HL-60 (cell line): ENCODE measurements at places on chromosomes 7 and 10.

- no peak for DNase-seq
Measured at GRCh38 chr10:30422151-30422695, 11.8 kb upstream of the MAP3K8 start.

- no peak for DNase-seq
Measured at GRCh38 chr7:39501358-39501757, 64.8 kb upstream of the YAE1 start.

DNA sequence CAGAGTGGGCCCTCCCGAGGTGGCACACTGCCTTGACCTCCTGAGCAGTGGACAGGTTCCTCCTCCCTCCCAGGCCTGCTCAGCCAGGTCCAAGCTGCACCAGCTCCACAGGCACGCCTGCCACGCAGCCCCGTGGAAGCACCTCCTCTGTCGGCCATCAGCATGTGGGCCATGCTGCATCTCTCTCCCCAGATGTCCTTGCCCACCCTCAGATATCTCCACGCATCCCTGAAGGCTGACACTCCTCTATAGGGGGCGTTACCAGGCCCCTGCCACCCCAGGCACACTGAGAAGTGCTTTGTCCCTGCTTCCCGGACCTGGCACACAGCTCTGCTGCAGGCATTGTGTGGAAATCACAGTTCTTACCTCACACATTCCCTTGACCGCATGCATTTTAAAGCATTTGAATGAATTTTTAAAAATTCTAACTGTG lies 598.5 kb downstream of the SDK1 start:
- no peak for DNase-seq

DNA sequence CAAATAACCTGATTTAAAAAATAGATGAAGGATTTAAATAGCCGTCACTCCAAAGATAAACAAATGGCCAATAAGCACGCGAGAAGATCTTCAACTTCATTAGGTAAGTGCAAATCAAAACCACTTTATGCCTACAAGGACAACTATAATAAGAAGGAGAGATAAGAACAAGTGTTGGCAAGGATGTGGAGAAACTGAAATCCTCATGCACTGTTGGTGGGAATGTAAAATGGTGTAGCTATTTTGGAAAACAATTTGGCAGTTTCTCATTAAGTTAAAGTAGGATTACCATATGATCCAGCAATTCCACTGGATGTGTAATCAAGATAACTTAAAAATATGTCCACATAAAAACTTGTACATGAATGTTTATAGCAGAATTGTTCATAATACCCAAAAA lies 64.1 kb downstream of the CXCL12 start:
- DNase-seq = no peak

DNA sequence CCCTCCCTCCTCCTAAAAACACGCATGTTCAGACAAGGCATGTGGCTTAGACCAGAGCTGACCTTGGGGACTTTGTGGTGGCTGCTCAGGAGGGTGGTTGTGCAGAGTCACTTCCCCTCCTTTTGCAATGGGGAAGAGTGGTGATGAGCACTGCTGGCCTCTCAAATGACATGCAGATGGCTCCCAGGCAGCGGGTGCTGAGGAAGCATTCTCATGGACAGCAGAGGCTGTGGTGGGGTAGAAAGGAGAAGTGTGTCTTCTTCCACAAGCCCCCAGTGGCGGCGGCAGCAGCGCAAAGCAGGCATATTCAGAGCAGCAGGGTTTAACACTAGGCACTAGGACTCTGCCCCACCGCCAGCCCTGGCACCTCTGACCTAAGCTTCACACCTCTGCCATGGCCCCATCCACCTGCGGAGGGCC lies 105.9 kb upstream of the ANLN start:
- DNase-seq = peak; percentile 93

GRCh38 chr10:76052682-76053503 lies 621.5 kb downstream of the LRMDA start:
- DNase-seq = no peak

DNA sequence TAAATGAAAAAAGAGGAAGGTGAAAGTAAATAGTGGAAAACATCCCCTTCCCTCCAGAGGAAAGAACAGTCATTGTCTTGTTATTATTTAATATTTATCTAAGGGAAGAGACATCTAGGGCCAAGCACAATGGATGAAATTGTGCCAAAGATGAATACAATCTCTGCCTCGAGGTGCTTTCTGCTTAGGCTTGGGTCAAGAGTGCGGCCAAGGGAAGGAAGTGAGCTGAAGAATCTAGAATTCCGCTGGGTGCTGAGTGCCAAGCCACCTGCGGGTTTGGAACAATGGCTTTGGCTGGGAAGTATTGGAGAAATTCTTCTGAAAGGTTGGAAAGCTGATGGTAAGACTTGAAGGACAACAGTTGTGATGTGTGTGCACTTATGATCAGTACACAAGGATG lies 531.3 kb upstream of the FZD8 start:
- no peak for DNase-seq

DNA sequence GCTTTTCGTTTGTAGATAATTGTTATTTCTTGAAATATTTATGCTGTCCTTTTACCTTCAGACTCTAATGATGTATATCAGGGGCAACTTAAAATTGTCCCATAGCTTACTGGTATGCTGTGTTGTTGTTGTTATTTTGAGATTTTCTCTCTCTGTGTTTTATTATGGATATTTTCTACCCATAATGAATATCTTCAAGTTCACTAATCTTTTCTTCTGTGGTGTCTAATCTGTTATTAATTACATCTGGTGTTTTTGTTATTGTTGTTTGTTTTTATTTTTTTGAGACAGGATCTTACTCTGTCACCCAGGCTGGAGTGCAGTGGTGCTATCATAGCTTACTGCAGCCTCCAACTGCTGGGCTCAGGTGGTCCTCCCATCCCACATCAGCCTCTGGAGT lies 102.1 kb downstream of the ANKRD61 start:
- no peak for DNase-seq
